NCI-H1694 treated with DMSO at 0.1 percent for 48 hours (cell line): ENCODE measurements at places on chromosomes 12 and 14.

- DNase-seq = no peak
Observed at GRCh38 chr14:84225268-84225667, 1304.7 kb upstream of the FLRT2 start.

GRCh38 chr14:68412505-68413465 is 380.1 kb downstream of the ZFP36L1 start:
- DNase-seq = no peak

DNA sequence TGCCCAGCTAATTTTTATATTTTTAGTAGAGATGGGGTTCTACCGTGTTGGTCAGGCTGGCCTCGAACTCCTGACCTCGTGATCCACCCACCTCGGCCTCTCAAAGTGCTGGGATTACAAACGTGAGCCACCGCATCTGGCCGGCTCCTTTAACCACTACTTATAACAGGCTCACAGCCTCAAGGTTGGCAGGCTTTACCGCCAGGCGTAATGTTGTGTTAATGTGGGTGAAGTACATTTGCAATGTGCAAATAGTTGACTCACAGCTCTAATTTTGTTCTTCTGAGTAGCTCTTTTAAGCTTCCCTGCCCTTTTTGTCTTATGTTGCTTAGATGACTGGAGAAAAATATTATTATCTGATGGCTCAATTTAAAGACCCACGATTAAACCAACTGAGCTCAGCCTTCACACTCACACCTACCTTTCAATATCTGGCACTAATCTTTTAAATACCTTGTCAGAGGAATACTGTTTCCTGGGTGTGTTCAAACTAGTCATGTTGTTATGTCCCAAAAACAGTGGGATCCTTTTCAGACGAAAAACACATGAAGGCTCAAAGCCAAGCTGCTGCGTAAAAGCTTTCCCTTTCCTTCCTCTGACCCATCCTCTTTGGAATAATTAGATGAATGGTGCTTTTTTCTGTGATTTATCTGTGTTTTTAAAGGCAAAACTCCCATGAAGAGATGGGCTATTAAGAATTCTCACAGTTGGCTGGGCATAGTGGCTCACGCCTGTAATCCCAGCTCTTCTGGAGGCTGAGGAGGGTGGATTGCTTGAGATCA is 57.2 kb upstream of the USP44 start:
- DNase-seq = no peak

GRCh38 chr14:80982711-80983110 is 27.3 kb downstream of the TSHR start:
- DNase-seq = no peak

- peak; percentile 89 for DNase-seq
Observed at GRCh38 chr12:57904848-57905811, 36.2 kb upstream of the ATP23 start.

- peak; percentile 87 for DNase-seq
Observed at GRCh38 chr14:104993306-104993705, 7.7 kb downstream of the CLBA1 start.

GRCh38 chr12:115349711-115350110 is 665.7 kb upstream of the TBX3 start:
- no peak for DNase-seq

DNA sequence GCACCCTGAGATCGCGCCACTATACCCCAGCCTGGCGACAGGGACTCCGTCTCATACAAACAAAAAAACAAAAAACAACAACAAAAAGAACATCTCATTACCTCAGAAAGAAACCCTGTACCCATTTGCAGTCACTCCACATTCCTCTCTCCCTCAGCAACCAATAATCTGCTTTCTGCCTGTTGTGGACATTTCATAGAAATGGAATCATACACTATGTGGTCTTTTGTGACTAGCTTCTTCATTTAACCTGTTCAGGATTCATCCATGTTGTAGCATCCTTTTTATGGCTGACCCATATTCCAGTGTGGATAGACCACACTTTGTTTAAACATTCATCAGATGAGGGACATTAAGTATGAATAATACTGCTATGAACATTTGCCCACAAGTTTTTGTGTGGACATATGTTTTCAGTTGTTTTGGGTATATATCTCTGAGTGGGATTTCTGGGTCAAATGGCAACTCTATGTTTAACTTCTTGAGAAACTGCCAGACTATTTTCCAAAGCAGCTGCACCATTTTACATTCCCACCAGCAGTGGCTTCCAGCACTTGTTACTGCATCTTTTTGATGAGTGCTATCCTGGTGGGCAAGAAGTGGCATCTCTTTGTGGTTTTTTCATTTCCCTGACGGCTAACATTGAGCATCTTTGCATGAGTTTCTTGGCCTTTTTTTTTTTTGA is 5.9 kb upstream of the RCOR1 start:
- no peak for DNase-seq

DNA sequence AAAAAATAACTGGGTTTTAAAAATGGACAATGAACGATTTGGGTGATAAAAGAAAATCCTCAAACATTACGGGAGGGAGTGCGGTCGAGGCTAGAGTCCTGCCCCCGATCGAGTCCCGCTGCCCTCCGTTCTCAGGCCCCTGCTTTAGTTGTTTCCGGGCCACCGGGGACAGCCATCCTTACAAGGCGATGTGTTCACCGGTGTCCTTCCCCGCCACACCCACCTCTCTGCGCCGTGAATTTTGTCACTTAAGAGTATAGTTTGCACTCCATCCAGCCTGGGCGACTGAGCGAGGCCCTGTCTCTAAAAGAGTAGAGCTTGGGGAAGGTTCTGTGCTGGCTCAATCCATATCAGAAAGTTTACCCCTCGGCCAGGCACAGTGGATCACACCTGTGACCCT is 2.9 kb downstream of the ULK1 start:
- no peak for DNase-seq

DNA sequence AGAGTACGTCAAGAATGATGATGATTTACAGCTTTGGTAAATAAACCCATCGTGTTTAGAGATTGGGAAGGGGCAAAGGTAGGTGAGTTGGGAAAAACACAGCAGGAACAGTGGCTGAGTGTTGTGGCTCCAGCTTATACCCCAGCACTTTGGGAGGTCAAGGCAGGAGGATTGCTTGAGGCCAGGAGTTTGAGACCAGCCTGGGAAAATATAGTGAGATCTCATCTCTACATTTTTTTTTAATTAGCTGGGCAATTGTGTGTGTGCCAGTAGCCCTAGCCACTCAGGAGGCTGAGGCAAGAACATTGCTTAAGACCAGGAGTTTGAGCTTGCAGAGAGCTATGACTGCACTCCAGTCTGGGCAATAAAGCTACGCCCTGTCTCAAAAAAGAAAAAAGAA is 77.1 kb downstream of the RASSF9 start:
- no peak for DNase-seq

GRCh38 chr12:103793046-103793445 is 48.0 kb downstream of the NT5DC3 start:
- no peak for DNase-seq

DNA sequence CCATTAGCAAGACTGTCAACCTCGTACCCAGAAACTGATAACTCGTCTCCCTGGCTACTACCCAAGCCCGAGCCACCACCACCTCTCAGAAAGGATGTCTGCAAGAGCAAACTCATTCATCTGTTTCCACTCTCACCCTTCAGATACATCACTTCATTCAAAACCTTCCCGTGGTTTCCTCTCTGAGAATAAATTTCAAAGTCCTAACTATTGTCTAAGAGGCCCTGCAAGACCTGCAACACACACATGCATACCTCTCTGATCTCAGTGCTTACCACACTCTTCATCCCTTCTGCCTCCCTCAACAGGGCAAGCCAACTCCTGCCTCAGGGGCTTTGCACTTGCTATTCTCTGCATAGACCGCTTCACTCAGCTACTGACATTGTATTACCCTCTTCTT is 40.6 kb downstream of the PPP1R13B start:
- no peak for DNase-seq

DNA sequence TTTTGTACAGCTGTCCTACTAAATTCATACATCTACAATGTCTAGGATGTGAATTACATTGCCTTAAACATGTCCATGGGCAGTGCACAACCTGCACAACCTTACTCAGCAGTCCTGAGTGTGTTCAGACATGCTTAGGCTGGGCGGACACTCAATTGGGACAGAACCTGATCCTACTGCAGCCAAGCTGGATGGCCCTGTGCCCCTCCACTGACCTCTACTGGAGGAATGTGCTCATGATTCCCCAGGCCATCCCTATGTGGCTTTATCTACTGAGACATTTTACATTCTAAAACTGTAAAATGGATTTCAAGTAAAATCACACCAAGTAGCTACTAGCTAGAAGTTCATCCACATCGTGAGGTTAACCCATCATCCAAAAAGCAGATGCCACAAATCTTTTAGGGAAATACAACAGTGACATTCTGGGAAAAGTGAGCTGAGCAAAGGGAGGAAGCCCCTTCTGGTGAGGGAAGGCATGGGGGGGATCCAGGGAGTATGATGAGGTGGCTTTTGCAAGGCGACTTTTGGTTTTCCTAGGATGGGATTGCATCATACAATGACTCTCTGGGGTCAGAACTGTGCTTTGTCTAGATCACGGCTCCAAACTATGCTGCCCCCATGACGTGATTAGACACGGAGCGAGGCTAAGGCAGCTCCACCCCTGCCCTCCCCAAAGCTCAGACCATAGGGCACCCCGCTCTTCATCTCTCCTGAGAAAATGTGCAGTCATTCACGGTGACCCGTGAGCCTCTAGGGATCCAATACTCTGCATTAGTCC is 911.7 kb upstream of the TMEM132C start:
- no peak for DNase-seq

- no peak for DNase-seq
Observed at GRCh38 chr12:49170924-49171323, 18.0 kb downstream of the TUBA1A start.

DNA sequence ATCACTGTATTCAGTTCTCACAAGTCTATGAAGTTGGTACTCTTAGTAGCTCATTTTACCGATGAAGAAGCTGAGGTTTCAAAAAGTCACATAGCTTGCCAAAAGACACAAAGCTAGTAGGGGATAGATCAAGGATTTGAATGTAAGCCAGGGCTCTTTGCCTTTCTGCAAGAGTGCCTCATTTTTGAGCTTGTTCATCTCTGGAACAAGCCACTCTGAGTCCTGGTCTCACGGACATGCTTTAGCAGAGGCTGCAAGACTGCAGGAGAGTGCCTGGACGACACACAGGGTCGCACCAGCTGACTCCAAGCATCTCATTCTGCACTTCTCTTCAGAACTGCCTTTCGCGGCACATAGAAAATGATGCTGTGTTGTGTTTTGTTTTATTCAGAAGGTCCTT is 3.7 kb downstream of the NUAK1 start:
- no peak for DNase-seq

GRCh38 chr12:13179211-13180074 is 17.1 kb upstream of the EMP1 start:
- no peak for DNase-seq

- DNase-seq = no peak
Observed at GRCh38 chr14:36477266-36477665, 42.8 kb downstream of the NKX2-1 start.

DNA sequence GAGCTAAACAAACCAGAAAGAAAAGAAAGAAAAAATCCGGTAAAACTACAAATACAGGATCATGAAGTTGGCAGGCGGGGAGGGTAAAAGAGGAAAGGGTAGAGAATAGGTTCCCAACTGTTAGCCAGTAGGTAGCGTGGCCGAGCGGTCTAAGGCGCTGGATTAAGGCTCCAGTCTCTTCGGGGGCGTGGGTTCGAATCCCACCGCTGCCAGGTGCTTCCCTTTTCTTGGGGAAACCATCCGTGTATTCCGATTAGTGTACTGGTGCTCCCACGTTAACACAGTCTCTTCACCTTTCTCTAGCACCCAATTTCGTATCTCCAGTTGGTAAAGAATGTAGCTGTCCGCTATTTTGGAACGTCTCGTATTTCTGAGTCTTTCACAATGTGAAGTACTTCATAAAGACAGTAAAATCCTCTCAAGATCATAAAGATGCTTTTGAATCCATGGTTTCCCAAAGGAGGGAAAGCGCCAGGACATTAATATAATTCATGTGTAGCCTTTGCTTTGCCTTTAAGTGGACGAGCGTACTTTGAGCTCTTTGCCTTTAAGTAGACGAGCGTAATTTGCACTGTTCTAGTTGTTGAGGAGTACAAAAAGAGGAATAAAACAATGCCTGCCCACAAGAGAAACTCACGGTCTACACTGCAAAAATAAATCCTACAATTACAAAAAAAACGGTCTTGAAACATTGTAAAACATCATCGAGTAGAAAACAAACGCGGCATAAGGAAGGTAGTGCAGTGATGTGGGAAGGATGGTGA is 19.0 kb upstream of the RNASE12 start:
- DNase-seq = peak; percentile 85

- no peak for DNase-seq
Observed at GRCh38 chr14:75896341-75896740, 85.5 kb downstream of the TGFB3 start.

DNA sequence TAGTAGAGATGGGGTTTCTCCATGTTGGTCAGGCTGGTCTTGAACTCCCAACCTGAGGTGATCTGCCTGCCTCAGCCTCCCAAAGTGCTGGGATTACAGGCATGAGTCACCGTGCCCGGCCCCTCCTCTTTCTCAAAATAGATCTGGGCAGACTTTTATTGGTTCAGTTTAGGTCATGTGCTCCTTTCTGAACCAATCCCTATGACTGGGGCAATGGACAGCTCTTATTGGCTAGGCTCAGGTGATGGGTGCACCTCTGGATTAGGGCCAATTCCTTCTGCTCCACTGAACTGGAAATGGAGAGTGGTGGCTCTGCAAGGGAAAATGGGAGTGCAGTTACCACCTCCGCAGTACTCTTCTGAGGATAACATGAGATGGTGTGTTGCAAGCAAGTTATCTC is 6.2 kb upstream of the ATP6V0A2 start:
- DNase-seq = no peak

DNA sequence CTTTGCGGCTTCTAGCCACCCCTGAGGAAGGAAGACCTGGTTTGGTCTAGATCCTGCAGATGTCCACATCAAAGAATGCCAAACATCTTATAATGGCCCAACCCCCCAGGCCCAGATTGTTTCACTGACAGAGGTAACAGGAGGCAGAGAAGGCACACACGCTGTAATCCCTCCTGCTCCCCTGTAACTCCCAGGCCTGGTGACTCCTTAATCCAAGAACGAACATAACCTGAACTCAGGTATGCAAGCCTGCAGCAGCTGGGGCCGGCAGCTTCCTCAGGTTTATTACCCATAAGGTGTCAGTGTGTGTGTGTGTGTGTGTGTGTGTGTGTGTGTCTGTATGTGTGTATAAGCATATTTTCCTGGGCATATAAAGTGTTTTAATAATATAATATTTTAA is 52.7 kb downstream of the ERH start:
- DNase-seq = no peak
